ENCODE measurements at places on chromosomes 13 and 19. TPM values are rescaled to one million over a fixed set of nuclear protein-coding genes. Genes with fewer than 3 reads are reported as not detected.
A peak's percentile ranks its signal among the peaks of the same experiment; 100 is the strongest.

DNA sequence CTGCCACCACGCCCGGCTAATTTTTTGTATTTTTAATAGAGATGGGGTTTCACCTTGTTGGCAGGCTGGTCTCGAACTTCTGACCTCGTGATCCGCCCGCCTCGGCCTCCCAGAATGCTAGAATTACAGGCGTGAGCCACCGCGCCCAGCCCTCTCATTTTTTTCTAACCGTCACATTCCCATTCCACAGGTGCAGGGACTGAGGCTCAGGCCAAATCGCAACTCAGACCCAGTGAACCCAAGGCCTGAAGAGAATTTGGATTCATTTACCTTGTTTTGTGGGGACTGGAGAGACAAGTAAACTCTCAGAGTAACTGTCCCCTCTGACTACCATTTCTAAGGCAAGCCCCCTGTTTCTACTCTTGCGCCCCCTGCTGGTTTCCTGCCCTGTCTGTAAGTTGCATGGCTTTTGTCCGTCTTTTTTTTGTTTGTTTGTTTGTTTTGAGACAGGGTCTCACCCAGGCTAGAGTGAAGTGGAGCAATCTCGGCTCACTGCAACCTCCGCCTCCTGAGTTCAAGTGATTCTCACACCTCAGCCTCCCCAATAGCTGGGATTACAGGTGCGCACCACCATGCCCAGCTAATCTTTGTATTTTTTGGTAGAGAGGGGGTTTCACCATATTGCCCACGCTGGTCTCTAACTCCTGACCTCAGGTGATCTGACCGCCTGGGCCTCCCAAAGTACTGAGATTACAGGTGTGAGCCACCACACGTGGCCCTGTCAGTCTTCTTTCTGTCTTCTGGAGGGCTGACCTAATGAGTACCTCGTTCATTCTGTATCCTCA, 2.3 kb upstream of the STRN4 start:
- peak; percentile 62 for DNase-seq

DNA sequence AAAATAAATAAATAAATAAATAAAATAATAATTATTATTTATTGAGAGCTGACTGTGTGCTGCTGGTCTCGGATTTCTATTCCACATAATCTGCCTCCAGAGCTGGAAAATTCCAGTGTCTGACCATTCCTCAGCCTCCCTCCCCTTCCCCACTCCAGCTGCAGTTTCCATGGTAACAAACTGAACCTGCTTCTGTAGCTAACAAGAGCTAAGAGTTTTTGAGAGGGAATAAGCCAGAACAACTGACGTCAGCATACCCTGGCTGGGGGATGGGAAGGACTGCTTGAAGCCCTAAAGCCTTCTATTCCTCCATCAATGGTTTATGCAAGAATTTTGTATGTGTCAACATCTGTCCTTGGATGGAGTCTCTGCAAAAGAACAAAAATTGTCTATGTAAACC, 26.0 kb upstream of the PEG3 start:
- DNase-seq, result no peak

- DNase-seq, result no peak
Measured at GRCh38 chr13:96996107-96996506, 1.8 kb upstream of the OXGR1 start.

DNA sequence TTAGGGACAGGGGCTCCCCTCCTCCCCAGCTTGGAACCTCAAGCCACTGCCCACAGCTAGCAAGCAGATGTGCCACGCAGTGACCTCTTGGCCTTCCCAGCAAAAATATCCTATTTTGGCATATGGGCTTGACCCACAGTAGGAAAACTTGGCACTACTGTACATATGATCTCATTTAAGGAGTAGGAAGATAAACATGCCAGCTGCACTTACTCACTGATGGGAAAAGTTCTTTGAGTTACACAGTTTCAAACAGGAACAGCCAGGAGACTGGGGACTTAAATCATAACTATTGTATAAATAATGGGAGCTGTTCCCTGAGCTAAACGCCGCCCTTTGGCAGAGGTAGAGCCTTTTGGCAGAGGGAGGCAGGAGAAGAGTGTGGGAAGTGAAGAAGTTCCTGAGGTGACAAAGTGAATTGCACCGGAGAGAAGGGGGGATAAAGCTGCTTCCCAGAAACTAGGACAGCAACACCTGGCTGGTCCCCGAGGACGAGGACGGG, 6.1 kb downstream of the SACS start:
- peak; percentile 45 for DNase-seq

DNA sequence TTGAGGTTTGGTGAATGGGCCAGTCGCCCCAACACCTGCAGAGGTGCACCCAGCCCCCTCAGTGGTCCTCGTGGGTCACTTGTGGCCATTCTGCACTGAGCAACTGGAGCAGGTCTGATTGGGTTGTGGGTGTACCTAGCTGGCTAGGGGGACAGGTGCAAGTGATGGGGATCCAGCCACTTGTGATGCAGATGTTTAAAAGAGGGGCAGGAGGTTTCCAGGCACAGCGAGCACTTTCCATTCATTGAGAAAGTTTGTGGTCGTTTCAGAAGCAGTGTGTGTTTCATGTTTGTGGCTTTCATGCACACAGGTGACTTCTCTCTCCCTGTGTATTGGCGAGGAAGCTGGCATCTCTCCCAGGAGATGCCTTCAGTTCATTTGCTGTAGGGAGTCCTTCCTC, 34.7 kb downstream of the TSSK6 start:
- DNase-seq, result no peak

SIPA1L3 gene
- total RNA-seq, result 17.8 TPM
